ENCODE measurements at places on chromosomes 2 and 18.

GRCh38 chr18:79899609-79900445 lies 51.6 kb downstream of the SLC66A2 start:
- DNase-seq = no peak

DNA sequence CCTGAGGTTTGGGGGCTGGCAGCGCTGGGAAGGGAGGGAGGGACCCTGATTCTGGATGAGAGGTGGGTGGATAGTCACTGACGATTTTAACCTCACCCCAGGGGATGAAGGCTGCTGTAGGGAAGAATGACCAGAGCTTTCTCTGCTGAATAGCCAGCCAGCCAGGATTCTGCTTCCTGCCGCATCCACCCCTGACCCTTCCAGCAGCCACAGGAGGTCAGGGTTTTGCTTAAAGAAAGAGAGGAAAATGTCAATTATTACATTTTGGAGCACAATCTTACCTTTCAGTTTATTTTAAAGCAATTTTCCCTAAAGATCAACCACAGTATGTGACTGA lies 217.7 kb downstream of the GBX2 start:
- DNase-seq = no peak

GRCh38 chr18:59911600-59911999 lies 11.8 kb downstream of the PMAIP1 start:
- DNase-seq = no peak

DNA sequence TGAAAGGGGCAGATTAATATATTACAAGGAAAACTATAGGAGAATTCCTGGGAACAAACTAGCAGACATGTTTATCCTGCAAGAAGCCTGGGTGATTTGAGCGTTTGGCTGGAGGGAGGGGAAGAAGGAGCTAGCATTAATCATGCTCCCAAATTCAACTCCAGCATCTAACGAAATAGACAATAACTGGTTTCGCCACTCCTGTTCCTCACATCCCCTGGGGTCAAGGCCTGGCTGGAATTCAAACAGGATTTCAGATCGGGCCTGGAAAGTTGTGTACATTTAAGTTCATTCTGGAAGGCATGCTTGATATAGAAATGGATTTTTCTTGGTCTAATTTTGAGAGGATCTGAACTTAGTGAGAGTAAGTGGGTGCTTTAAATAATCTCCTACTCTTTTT lies 126.1 kb upstream of the CTAGE1 start:
- DNase-seq = no peak

DNA sequence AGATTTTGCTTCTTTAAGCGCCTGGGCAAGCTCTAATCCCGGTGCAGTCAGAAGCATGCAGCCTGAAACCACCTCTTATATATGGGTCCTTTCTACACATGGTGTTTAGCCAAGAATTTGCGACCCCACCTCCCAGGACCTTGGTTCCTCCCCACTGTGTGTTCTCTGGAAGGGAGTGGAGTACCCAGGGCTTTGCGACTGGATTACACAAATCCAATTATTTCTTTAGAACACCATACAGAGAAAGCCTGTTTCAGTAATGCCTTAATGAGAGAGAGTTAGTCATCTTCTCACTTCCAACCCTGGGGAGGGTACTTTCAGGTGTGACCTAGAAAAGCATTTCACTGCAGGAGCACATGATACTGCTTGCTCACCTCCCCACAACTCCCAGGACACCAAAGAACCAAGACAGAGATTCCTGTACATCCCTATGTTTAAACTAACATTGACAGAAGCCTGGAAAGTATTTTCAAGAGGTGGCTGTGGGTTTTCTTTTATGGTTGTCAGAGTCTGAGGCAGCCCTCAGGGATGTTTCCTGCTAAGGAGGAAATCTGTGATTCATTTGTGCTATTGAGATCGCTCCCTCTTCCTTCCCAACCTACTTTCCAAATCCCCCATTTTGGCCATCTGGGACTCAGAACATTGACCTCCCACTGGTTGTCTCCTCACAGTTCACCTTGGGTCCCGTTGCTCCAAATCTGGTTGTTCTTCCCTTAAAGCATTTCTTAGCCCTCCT lies at the start of gene CAPN14:
Gene CAPN14 (minus strand): TSS at position 51 of the 736 bp plus-strand sequence. CDS start 12,068 bp downstream, outside the sequence.
- DNase-seq = no peak

- no peak for DNase-seq
These were observed 37.5 kb upstream of the WIPF1 start for GRCh38 chr2:174635015-174635593.

- no peak for DNase-seq
These were observed 70.9 kb upstream of the ACVR1 start for GRCh38 chr2:157946919-157947557.
